ENCODE measurements at places on chromosomes 3 and 15. TPM values are rescaled to one million over a fixed set of nuclear protein-coding genes. Genes with fewer than 3 reads are reported as not detected.

NDN gene
- 23.0 TPM for polyA plus RNA-seq

ATP2C1 gene
- polyA plus RNA-seq, result 13.9 TPM

FGF12 gene
- 5.0 TPM for polyA plus RNA-seq

TRH gene
- not detected for polyA plus RNA-seq

LTF gene
- 1,112 TPM for polyA plus RNA-seq

KY gene
- 0.31 TPM for polyA plus RNA-seq

FAM81A gene
- polyA plus RNA-seq, result 0.93 TPM

DNASE1L3 gene
- 1.8 TPM for polyA plus RNA-seq

CACNA1D gene
- 0.61 TPM for polyA plus RNA-seq
